GM23248 (cell line): ENCODE measurements at places on chromosomes 7 and 10. TPM values are rescaled to one million over a fixed set of nuclear protein-coding genes. Genes with fewer than 3 reads are reported as not detected.

DNA sequence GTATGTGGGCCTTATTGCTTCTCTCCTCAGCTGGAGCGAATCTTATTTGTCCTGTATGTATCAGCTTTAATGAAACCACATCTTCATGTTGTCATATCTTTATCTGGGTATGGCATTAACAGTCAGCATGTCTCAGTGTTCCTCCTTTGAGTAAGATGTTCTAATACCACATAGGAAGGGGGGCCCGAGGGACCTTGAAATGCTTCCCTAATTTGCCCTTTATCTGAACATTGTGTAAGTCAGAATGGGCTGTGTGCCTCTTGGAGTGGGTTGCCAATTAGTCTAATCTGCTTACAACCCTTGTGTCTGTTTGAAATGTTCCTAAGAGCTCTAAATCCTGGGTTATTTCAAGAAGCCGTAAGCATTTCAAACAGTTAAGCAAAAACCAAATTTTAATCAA lies 623.8 kb downstream of the SUGCT start:
- H3K4me1 ChIP-seq = peaks cover 4% of the 10 kb centered on the region
- H3K27me3 ChIP-seq = no peaks in the 10 kb centered on the region
- no peak for DNase-seq
- H3K4me3 ChIP-seq = no peak overlapping the region

STEAP4 gene
- polyA plus RNA-seq = not detected in 2 replicates

GRCh38 chr10:133012573-133013359 lies 70.4 kb upstream of the CFAP46 start:
- H3K4me3 ChIP-seq = no peak overlapping the region
- no peaks in the 10 kb centered on the region for H3K4me1 ChIP-seq
- no peaks in the 10 kb centered on the region for H3K36me3 ChIP-seq
- H3K27me3 ChIP-seq = no peaks in the 10 kb centered on the region
- no peak overlapping the region for H3K27ac ChIP-seq

STRIP2 gene
- polyA plus RNA-seq = 1.5 and 1.9 TPM in 2 replicates

EXOSC1 gene
- polyA plus RNA-seq = 54.7 and 56.6 TPM in 2 replicates
